Psoas muscle (tissue), 8 donors: ENCODE measurements at places on chromosomes 6 and 20. TPM values are rescaled to one million over a fixed set of nuclear protein-coding genes. Genes with fewer than 3 reads are reported as not detected.

GRCh38 chr6:118581489-118581959 is 33.4 kb downstream of the PLN start:
- H3K36me3 ChIP-seq = no peaks in the 10 kb centered on the region
- H3K27ac ChIP-seq = peak overlapping the region; percentile 86
- H3K4me3 ChIP-seq = peak overlapping the region; percentile 9
- H3K4me1 ChIP-seq = peaks cover 41% of the 10 kb centered on the region

- no peak for DNase-seq
- H3K4me3 ChIP-seq = no peak overlapping the region
- no peaks in the 10 kb centered on the region for H3K27me3 ChIP-seq
- peaks cover 46% of the 10 kb centered on the region for H3K4me1 ChIP-seq
- H3K36me3 ChIP-seq = no peaks in the 10 kb centered on the region
- H3K27ac ChIP-seq = no peak overlapping the region
Observed at GRCh38 chr6:13397359-13398068, 69.2 kb upstream of the TBC1D7 start.

- DNase-seq = no peak
- no peaks in the 10 kb centered on the region for H3K36me3 ChIP-seq
- H3K27ac ChIP-seq = no peak overlapping the region
Observed at GRCh38 chr6:129517288-129517687, 192.7 kb downstream of the ARHGAP18 start.

GRCh38 chr20:61482056-61482887 is 230.2 kb downstream of the CDH4 start:
- no peak overlapping the region for H3K4me3 ChIP-seq
- DNase-seq = no peak
- H3K27me3 ChIP-seq = peaks cover 2% of the 10 kb centered on the region
- no peak overlapping the region for H3K27ac ChIP-seq

Gene GFRAL
- total RNA-seq = not detected
